Lung microvascular endothelial cell (primary cell): ENCODE measurements at places on chromosomes 7 and 10. TPM values are rescaled to one million over a fixed set of nuclear protein-coding genes. Genes with fewer than 3 reads are reported as not detected.

The CADPS2 gene
- 44.2 and 48.0 TPM in 2 replicates for total RNA-seq

The LBX1 gene
- not detected in 2 replicates for total RNA-seq

The NAT16 gene
- not detected in 2 replicates for total RNA-seq

The EPHA1 gene
- 0.20 TPM in 1 of 2 replicates, not detected in the other for total RNA-seq

The MYH16 gene
- total RNA-seq = 0.22 TPM in 1 of 2 replicates, not detected in the other

The AMZ1 gene
- total RNA-seq = under 0.01 TPM in 1 of 2 replicates, not detected in the other

- no peak for DNase-seq
Measured at GRCh38 chr10:19497026-19497425, 319.2 kb upstream of the PLXDC2 start.

- DNase-seq = peak; percentile 43
Measured at GRCh38 chr7:103524042-103524907, 78.3 kb upstream of the SLC26A5 start.

DNA sequence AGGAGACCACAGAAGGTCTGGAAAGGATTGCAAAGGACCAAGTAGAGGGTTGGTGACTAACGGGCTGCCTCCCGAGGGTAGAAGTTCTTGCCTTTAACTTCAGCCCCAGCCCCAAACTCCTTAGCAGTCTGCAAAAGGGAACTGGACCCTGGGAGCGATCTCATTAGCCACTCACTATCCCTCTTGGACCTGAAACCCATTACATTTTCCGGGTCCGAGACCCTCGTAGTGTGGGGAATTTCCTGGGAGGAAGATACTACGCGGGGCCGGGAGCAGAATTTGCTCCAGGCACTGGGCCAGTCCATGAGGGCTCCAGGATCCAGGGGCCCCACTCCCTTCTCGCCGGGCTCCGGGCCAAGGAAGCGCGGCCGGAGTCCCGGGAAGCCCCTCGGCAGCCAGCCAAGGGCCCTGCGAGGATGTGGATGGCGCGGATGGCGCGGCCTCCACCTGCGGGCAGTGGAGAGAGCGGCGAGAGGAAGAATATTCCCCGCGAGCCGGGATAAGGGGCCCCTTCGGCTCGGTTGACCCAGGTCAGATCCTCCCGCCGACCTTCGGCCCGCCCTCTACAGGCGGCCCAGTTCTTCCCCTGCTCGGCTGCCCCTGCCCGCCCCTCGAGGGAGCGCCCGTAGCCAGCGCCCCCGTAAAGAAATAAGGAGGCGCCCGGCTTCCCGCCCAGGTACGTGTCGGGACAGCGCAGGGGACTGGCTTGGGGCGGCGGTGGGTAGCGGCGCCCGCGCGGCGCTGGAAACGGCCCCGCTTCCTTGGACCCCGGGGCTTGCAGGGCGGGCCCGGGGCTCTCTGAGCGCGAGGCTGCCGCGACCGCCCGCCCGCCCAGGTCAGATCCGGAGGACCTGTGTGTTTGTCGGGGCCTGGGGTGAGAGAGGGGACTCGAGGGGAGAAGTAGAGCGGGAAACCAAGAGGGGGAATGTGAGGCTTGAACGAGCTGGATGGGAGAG, at the start of gene MYO3A:
Gene MYO3A, plus strand, starts transcription at position 577 of the 956 bp plus-strand sequence. CDS start 17,882 bp downstream, outside the sequence.
- DNase-seq = no peak

DNA sequence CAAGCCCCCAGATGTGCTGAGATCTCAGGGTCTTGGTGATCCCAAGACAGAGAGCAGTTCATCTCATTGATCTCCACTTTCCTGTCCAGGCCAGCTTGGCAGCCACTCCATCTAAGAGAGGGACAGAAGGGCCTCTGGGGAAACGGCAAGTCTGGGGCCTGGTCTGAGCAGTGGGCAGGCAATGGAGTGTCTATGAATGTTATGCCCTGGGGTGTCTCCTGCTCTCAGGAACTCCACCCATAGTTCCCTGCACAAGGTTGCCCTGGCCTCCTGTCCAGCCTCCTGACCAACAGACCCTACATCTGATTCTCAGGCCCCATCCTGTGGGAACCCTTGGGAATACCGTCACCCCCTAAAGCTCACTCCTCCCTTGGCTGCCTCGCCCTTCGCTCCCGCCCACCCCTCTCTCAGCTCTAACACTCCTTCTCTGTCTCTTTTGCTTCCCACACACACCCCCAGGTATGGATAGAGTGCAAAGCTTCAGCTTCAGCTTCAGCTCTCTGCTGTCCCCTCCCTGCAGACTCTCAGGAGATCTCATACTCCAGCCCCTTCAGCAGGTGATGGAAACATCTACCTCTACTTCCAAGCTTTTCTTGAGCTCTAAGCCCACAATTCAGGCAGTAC, 83.0 kb downstream of the HIF1AN start:
- DNase-seq = no peak

DNA sequence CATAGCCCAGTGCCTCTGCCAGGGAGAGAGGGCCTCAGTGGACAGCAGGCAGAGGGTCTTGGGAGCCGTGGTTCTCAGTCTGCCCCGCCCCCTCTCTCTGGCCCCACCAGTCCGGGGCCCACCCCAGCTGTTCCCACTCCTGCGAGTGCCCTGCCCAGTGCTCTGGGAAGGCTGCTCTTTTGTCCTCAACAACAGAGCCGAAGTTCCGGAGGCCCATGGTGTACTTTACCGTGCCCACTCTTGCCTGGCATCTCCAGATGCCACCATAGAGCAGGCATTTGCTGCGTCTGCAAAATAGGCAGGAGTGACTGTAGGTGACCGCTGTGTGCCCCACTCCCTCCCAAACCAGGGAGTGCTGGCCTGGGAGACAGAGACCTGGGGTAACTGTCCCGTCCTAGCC, 29.3 kb upstream of the PCBD1 start:
- DNase-seq = no peak

DNA sequence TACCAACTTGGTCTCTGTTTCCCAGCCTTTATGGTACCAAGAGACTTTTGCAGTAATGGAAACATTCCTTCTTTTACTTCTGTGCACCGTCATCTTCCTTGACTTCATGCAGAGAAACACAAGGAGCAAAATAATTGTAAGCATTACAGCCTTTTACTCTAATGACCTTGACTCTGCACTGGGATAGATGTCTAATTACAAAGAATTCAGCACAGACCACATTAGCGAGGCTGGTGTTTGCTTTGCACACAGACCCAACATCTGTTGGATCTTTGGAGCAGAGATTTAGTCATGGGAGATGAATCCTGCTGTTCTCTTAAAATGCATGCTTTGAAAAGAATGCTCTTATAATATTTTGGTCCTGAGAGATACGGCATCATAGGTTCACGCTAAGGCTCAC, 261.6 kb downstream of the TWIST1 start:
- no peak for DNase-seq

DNA sequence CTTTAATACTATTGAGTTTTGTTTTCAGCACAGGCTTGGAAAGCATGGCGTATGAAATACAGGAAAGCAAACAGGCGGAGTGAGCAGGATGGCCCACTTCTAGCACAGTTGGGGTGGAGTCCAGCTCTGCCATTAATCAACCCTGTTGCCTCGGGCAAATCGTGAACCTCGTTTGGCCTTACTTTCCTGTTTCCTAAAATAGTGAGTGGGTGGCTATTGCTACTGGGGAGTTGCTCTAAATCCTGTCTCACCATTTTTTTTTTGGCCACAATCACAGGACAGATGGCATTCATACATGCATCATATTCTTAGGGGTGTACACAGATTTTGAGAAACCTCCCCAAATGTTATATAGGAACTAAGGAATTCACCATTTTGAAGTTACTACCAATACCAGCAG, 157.8 kb downstream of the ANLN start:
- no peak for DNase-seq

GRCh38 chr7:26423436-26423835, 131.8 kb downstream of the SNX10 start:
- DNase-seq = no peak

GRCh38 chr10:115985786-115986185, 287.2 kb downstream of the GFRA1 start:
- peak; percentile 57 for DNase-seq

DNA sequence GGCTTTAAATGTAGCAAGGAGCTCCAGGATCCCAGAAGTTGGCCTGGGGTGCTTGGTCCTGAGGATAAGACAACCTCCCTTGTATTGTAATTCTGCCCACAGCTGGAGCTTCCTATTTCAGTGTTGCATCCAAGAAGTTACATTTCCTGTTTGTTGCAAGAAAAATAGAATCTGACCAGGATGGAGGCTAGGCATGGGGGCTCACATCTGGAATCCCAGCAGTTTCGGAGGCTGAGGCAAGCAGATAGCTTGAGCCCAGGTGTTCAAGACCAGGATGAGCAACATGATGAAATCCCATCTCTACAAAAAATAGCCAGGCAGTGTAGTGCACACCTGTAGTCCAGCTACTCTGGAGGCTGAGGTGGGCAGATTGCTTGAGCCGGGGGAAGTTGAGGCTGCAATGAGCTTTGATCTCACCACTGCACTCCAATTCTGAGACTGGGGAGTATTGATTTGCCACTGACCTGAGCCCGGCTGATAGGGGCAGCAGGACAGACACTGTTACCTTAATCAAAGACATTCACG, 766 bp upstream of the ITIH2 start:
- no peak for DNase-seq

- DNase-seq = no peak
Measured at GRCh38 chr10:46298477-46299285, 11.9 kb downstream of the ANTXRL start.

GRCh38 chr7:32048970-32049491, 21.2 kb downstream of the PDE1C start:
- no peak for DNase-seq

- DNase-seq = no peak
Measured at GRCh38 chr10:116589926-116590325, 833 bp upstream of the PNLIPRP1 start.

GRCh38 chr10:97279121-97279815, 13.2 kb downstream of the ARHGAP19 start:
- DNase-seq = peak; percentile 26

DNA sequence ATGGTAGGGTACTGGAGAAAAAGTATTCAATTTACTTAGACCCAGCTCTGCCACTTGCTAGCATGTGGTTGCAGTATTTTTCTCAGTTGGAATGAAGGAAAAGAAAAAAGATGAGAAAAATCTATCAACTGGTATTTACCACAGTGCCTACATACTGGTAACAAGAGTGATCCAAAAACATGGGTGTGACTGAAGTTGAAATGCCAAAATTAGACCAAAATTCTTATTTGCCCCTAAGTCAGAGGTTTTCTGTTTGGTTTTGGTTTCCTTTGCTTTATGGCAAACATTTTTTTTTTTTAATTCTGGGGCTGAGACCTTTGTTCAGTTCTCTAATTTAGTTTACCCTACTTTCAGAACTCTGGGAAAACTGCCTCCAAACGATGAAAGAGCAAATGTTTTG, 12.3 kb downstream of the HYCC1 start:
- no peak for DNase-seq

DNA sequence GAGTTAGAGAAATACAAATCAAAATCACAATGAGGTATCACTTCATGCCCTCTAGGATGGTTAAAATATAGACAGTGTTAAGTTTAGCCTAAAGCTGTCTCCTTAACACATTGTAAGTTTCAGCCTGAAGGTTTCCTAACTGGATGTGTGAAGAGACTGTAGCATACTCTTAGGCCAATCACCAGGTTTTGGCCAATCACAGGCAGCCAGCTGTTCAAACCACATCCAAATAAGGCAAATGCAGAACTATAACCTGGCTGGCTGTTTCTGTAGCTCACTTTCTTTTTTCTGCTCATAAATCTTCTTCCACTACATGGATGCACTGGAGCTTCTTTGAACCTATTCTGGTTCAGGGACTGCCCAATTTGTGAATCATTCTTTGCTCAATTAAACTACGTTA, 19.7 kb downstream of the ESYT2 start:
- no peak for DNase-seq

GRCh38 chr7:153943861-153944260, 108.3 kb upstream of the DPP6 start:
- no peak for DNase-seq
